Stimulated activated CD8-positive, alpha-beta memory T cell treated with anti-CD3 and anti-CD28 coated beads, Interleukin-2, amount 100 ng/mL, for 48 hours (primary cell): ENCODE measurements at places on chromosomes 5 and 9.

GRCh38 chr9:136336156-136336870 lies 9.0 kb downstream of the GPSM1 start:
- DNase-seq = no peak

- no peak for DNase-seq
These were observed 30.4 kb downstream of the GLT6D1 start for GRCh38 chr9:135608999-135609317.

DNA sequence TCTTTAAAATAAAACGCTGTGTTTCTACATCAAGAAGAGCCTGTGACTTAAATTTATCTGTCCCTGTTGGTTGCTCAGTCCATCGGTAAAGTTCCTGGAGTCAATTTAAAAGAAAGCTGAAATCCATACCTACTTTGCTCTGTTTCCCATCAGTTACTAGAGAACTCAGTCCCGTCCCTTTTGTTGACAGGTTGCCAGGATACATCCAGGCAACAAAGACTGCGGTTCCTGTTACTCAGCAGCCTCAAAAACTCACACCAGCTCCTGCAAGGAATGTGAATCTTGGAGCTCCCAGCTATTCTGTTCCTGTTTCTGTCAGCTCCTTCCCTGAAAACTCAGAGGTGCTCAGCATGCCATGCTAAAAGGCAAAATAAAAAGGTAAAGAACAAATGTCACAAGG lies at the start of gene ZNF474:
ZNF474 (plus strand) TSS at position 241 of the 400 bp plus-strand sequence. CDS start 22,445 bp downstream, outside the sequence.
- DNase-seq = no peak

DNA sequence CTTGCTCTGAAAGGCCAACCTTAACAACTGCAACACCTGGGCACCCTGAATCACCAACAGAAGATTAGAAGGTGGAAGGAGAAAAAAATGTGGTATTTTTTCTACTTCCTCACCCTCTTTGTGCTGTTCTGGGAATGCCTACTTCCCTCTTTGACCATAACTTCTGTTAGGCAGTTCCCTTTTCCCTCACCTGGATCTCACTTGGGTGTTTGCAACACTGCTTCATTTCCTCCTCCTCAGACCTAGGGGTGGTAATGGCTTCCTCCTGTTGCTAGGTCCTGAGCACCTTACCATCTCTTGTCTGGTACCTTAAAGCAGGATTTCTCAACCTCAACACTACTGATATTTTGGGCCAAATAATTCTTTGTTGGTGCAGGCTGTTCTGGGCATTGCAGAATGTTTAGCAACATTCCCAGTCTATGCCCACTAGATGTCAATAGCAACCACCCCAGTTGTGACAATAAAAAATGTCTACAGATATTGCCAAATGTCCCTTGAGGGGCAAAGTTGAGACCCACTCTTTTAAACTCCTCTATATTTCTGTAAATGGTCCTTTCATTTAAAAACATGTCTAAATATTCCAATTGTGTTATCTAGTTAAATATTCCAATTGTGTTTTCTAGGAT lies 300.0 kb upstream of the VLDLR start:
- DNase-seq = no peak

DNA sequence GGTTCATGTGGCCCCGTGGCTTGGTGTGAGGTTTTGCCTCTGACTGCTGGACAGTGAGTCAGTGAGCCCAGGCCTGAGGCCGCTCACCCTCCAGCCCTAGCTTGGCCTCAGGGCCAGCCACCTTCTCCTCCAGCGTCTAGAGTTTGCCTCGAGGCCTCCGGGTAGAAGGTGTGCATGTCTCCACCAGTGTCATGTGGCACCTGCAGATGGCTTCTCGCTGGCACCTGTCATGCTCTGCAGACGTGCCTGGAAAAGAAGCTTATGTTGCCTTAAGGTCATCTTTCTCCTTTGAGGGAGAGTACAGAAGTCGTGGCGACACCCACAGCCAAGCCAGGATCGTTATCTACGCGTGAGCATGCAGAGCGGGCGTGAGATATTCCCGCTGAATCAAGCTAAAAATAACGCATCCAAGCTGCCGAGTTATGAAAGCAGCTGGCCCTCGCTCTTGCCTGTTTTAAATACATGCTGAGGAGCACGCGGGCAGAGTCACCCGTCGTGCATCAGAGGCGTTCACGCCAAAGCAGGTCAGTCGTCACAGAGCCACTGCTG lies 79.7 kb upstream of the FCN2 start:
- DNase-seq = no peak

GRCh38 chr5:138369706-138370105 lies 17.2 kb downstream of the KDM3B start:
- DNase-seq = no peak

- no peak for DNase-seq
These were observed 379.1 kb upstream of the KIF2A start for GRCh38 chr5:61926911-61927310.

- DNase-seq = no peak
These were observed 11.6 kb upstream of the CRB2 start for GRCh38 chr9:123344192-123344949.

DNA sequence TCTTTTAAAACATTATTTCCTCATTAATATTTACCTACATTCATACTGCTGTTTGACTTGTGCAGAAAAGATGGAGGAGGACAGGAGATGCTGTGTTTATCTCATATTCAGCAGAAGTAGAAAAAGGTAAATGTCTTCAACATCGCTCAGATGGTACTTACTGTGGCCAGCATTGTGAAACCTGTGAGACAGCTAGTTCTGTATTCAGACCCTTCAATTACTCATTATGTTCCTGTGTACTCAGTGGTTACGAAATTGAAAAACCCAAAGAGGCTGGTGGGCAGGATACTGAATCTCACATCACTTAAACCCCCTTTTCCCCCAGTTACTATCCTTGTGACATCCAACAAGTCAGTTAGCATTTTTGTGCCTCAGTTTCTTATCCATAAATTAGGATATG lies 216.0 kb downstream of the KDM4C start:
- DNase-seq = no peak

DNA sequence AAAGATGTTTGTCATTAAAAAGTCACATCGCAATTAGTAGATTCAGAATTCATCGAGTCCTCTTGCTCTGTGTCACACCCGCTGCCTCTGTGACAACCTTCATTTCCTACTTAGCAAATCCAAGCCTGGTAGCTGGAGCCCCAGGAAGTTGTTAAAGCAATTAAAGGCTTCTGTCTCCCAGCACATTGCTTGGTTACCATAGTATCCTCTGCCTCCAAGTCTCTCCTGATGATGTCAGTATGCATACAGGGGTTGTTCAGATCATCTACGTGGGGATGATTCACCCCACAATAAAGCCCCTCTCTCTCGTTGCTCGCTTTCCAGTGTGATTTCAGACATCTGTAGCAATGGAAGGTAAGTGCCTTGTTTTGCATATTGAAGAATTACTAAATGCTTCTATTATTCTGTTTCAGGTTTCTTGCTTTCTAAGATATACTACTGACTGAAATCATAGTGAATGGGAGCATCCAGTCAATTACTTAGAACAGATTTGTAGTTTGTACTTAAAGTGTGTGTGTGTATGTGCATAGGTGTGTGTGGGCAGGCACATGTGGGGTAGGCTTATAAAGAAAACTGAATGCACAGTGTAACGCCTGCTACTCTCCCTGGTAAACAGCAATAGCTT lies 52.9 kb downstream of the PAM start:
- DNase-seq = no peak

DNA sequence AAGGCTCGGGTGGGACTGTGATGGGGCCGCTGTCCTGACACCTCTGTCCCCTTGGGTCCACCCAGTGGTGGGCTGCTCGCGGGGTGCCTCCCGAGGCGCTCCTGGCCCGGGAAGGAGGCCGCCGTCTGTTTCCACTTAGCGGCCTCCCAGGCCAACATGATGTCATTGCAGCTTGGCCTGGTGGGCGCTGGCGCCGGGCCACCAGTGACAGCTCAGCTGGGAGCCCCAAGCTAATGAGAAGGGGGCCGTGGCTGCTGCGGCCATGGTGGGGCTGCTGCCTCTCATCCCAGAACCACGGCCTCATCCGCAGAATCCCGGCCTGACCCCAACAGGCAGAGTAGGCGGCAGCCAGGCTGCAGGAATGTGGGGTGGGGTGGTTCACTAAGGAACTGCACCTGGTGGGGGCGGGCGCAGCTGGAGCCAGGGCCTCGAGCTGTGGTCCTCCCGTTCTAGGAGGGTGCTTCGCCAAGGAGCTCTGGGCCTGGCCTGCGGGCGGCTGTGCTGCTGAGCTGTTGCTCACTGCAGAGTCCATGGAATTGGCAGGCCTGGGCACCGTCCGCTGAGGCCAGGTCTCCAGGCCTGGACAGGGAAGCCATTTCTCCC lies 123.5 kb upstream of the COL5A1 start:
- no peak for DNase-seq

- no peak for DNase-seq
These were observed 511.3 kb downstream of the TLR4 start for GRCh38 chr9:118215549-118215948.

DNA sequence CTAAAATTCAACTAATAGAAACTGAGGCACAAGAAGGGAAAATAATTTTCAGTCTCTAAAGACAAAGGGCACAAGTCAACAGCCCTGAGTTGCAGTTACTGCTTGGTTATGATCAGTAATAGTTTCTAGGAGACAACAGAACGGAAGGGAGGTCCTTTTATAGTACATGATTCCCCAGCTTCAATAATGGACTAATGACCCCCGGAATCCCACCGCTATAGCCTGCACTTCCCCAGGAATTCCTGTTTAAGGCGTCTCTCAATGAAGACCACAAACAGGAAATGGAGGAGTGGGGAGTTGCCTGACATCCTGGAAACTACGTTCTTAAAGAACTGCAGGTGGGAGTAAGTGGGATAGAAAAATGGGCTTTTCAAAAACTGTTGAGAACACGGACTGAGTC lies 60.6 kb downstream of the DIAPH1 start:
- DNase-seq = no peak

DNA sequence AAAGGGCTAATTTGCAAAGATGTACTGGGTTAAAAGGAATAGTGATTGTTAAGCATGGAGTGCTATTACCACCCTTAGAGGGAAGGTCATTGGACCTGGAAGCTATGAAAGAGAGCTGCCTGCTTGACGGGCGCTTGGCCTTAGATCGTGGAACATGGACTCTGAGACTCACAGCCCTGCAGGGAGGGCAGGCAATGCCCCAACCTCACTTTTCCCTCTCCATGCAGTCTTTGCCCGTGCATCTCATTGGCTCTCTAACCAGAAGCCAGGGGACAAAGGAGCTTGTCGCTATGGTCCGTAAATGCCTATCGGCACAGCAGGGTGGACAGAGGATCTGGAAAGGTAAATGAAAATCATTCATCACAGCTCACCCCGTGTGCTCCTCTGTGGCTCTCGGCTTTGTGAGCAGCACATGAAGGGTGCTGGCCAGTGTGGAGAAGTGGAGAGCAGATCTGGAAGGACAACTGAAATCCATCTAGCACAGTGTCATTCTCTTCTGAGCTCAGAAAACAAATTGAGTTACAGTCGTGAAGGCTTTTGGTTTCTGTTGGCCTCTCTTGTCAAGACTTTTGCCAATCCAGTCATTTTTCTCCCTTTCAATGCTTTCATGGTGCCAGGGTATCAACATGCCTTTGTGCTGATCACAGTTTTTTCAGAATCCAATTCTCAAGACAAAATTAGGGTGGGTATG lies 186.2 kb downstream of the SNX18 start:
- DNase-seq = no peak

GRCh38 chr9:134526584-134527477 lies 114.8 kb upstream of the COL5A1 start:
- DNase-seq = no peak

- DNase-seq = no peak
These were observed 38.9 kb downstream of the ADRA1B start for GRCh38 chr5:159955056-159955624.

GRCh38 chr5:36734422-36734821 lies 128.0 kb downstream of the SLC1A3 start:
- DNase-seq = no peak

DNA sequence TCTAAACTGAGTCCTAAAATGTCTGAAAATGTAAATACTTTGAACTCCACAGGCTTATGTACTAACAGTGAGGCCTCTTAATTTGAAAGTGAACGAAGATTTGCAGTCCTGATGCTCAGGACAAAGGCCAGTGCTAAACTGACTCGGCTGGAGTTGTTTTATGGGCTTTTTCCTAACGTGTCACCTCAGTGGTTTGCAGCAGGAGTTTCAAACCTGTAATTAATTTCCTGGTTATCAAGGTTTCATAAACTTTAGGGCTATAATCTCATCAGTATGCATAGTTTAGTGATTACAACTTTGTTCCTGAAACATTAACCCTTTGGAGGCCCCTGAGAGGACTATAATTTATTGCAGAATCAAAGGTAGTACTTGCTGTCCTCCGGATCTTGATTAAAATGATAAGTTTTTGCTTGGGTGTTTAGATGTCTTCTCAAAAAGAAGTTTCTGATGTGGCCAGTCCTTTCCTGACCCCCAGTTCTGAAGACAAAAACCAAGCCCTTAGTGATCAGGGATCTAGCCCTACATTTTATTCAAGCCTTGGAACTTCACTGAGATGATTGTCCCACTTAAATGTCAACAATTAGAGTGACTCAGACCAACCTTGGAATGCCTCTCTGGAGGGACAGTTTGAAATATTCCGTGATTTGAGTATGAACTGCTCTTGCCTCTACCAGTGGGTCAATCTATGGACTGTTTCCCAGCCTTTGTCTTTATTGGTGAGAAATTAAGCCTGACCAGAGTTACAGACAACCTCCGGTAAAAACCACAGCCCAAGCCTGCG lies 11.1 kb upstream of the S100Z start:
- DNase-seq = no peak

- no peak for DNase-seq
These were observed 114.3 kb upstream of the IL12B start for GRCh38 chr5:159444441-159445082.

DNA sequence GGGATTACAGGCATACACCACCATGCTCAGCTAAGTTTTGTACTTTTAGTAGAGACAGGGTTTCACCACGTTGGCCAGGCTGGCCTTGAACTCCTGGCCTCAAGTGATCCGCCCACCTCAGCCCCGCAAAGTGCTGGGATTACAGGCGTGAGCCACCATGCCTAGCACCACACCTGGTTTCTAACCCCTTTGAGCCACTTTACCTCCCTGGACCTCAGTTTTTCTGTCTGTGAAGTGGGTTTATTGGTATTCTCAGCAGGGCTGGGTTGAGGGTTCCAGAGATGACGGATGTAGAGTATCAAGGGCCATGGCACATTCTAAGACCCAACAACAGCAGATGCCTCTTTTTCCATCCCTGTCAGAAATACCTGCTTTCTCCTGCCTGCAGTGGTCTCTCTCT lies 38.6 kb downstream of the AMBP start:
- DNase-seq = no peak

- no peak for DNase-seq
These were observed 7.5 kb downstream of the TDRD7 start for GRCh38 chr9:97419309-97419867.
